CD4-positive, alpha-beta T cell treated with Interleukin-10 for 1 hour (primary cell): ENCODE measurements at places on chromosomes 1 and 21.
A peak's percentile ranks its signal among the peaks of the same experiment; 100 is the strongest.

- DNase-seq, result no peak
Observed at GRCh38 chr1:106080608-106081325, 975.7 kb upstream of the PRMT6 start.

- DNase-seq, result no peak
Observed at GRCh38 chr1:48617252-48617651, 145.2 kb upstream of the SPATA6 start.

DNA sequence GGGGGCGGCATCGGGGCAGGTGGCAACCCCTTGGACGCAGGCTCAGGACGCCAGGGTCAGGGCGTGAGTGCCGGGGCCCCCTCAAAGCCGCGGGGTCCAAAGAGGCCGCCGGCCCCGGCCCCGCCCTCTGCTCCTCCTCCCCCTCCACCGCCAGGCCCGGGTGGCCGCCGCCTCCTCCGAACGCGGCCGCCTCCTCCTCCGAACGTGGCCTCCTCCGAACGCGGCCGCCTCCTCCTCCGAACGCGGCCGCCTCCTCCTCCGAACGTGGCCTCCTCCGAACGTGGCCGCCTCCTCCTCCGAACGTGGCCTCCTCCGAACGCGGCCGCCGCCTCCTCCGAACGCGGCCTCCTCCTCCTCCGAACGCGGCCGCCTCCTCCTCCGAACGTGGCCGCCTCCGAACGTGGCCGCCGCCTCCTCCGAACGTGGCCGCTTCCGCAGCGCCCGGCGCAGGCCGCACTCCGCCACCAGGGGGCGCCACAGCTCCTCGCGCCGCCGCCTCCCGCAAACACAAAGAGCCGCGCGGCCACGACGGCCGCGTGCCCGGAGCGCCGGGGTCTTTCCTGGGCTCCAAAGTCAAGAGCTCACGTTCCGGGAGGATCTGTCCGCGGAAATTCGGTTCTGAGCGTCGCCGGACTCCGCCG lies 19.3 kb upstream of the SAMD11 start:
- DNase-seq, result peak; percentile 88

DNA sequence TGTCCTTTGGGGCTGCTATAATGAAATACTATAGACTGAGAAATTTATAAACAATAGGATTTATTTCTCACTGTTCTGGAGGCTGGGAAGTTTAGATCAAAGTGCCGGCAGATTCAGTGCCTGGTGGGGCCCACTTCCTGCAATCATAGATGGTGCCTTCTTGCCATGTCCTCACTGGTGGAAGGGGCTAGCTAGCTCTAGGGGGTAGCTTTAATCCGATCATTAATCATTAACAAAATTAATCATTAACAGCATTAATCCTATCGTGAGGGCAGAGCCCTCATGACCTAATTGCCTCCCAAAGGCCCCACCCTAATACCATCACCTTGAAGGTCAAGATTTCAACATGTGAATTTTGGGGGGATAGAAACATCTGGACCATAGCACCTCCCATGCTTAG lies 124.3 kb downstream of the TRABD2B start:
- DNase-seq, result no peak

DNA sequence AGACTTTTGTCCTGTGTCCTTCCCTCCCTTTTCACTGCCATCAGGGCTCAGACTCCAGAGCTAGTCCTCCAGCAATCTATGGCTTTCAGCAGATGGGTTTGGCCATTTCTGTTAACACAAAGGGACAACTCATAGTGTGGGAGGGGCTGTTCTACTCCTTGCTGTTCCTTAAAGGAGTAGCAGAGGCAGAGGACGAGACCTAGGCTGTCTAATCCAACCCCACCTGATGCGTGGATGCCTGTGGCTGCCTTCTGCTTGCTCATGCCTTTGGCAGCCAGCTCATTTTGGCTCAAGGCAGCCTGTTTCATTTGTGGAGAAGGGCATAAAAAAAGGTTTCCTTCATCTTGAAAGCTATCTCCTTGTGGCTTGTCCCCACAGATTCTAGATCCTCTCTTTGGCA lies 27.0 kb downstream of the MFSD2A start:
- DNase-seq, result no peak

DNA sequence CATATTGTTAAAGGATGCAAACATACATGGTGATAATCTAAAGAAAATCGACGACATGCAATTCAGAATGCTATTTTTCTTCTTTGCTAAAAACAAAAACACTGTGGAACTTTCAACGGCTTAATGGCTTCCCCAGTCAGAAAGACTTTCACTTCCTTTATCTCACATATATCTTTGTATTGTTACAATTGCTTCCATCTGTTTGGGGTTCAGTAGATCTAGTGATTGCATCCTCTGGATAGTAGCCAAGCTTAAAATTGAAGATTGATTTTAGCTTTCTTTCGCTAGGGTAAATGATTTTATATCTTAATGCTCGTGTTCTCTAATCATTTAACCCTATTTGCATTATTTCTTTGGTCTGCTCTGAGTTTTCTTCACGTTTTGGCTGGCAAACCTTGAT lies 31.8 kb upstream of the ADAMTS1 start:
- DNase-seq, result no peak

GRCh38 chr1:240415532-240415931 lies 196.4 kb downstream of the GREM2 start:
- no peak for DNase-seq

DNA sequence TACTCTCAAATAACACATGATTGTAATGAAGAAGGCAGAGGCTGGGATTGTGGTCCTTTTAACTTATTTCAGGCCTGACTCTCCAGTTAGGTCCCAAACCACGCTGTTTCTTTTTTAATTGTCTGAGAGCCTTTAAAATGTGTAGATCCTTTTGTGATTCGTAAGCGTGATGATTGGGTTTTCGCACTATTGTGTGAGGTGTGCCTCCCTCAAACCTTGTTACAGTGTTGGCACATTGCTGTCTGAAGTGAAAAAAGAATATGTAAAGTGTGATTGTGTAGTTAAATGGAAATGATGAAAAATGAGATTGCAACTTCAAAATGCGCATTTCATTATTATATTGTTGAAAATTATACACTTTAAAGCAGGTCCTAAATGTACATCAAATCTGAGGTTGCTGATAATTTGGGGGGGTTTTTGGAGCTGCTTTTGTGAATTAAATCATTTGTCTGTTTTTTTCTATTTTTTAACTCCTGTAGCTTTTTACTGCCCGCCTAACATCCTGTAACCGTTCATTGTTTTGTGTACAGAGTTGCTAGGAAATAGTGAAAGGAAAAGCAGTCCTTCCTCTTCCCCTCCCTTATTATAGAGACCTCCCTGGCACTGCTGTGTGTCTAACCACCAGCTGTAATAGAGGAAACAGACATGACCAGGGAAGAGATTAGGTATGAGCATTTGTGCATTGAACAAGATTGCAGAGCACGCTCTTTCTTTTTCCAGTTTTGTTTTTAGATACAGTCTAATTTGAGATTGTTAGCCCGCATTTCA lies 43.3 kb downstream of the IARS2 start:
- peak; percentile 55 for DNase-seq

- peak; percentile 61 for DNase-seq
Observed at GRCh38 chr1:200139661-200140250, 112.2 kb downstream of the NR5A2 start.

GRCh38 chr1:25117233-25117823 lies 115.0 kb downstream of the SYF2 start:
- peak; percentile 18 for DNase-seq

- DNase-seq, result no peak
Observed at GRCh38 chr1:40593449-40594186, 62.2 kb downstream of the ZNF684 start.

GRCh38 chr1:19405195-19405760 lies 80.1 kb downstream of the CAPZB start:
- DNase-seq, result no peak

- no peak for DNase-seq
Observed at GRCh38 chr1:33143176-33143575, 38.7 kb downstream of the TRIM62 start.

DNA sequence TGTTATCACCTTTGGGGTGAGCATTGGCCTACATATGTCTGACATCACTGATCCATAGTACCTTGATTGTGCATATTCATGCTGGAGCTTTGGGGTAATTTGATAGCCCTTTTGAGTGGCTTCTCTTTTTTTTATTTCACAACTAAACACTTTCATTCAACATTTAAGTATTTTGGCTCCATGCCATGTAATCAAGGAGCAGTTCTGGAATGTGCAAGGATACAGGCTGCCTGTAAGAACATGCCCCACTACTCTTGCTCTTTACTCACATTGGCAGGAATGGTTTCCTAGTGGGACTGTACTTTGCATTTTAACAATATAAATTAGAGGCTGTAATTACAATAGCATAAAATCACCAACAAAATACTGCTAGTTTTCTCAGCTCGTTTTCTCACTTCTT lies 300.7 kb upstream of the SPAG17 start:
- DNase-seq, result no peak

GRCh38 chr1:17606826-17607440 lies 67.4 kb downstream of the ARHGEF10L start:
- peak; percentile 27 for DNase-seq

GRCh38 chr1:54338464-54338863 lies 67.7 kb downstream of the SSBP3 start:
- DNase-seq, result no peak

GRCh38 chr1:27455139-27455811 lies 34.7 kb downstream of the WASF2 start:
- peak; percentile 37 for DNase-seq
